Stimulated activated CD8-positive, alpha-beta memory T cell treated with anti-CD3 and anti-CD28 coated beads, Interleukin-2, amount 100 ng/mL, for 1 hour (primary cell): ENCODE measurements at places on chromosomes 4 and X.

- no peak for DNase-seq
These were observed 123.0 kb upstream of the PCDH18 start for GRCh38 chr4:137655302-137655701.

GRCh38 chrX:49001521-49002090 is 458 bp downstream of the GRIPAP1 start:
- peak; percentile 13 for DNase-seq

DNA sequence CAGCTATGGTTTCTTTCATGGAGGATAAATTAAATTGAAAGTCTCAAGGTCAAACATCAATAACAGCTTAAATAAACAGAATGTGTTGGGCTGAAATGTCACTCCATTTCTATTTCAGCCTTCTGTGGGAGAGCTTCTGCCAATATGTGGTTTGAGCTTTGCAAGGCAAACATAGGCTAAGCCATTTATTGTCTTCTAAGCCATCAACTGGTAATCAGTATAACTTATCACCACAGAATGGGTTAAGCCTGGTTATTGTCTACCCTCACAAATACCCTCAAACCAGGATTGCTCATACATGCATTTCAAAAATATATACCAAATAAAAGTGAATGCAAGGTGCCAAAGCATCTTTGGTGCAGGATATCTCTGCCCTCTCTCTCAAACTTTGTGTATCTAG is 52.7 kb downstream of the GABRB1 start:
- no peak for DNase-seq

DNA sequence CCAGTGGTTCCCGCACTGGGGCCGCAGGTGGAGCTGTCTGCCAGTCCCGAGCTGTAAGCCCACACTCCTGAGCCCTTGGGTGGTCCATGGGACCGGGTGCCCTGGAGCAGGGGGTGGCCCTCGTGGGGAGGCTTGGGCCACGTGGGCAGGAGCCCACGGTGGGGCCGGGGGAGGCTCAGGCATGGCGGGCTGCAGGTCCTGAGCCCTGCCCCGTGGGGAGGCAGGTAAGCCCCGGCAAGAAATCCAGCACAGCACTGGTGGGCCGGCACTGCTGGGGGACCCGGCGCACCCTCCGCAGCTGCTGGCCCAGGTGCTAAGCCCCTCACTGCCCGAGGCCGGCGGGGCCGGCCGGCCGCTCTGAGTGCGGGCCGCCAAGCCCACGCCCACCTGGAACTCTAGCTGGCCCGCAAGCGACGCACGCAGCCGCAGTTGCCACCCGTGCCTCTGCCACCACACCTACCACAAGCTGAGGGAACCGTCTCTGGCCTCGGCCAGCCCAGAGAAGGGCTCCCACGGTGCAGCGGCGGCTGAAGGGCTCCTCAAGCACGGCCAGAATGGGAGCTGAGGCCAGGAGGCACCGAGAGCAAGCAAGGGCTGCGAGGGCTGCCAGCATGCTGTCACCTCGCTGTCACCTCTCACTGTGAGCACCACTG is 2.0 kb upstream of the METAP1 start:
- no peak for DNase-seq

- DNase-seq: no peak
These were observed 1441.2 kb downstream of the PCDH7 start for GRCh38 chr4:32161392-32161791.

DNA sequence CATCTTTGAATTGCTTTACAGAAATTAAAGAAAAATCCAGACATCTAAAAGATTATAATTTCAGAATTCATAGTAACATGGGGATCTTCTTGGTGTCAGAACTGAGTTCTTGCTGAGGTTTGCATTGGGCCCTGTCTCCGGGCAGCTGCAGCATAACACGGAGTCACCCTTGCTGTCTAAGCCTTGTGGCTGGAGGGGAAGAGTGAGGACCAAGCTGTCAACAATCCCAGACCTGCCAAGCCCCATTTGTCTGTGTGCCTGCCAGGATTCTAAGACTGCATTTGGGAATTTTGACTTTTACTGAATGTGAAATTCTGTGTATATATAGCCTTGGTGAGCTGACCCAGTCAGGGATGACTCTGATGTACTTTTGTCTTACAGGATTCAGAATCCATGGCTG is 25.2 kb upstream of the NAP1L5 start:
- no peak for DNase-seq

DNA sequence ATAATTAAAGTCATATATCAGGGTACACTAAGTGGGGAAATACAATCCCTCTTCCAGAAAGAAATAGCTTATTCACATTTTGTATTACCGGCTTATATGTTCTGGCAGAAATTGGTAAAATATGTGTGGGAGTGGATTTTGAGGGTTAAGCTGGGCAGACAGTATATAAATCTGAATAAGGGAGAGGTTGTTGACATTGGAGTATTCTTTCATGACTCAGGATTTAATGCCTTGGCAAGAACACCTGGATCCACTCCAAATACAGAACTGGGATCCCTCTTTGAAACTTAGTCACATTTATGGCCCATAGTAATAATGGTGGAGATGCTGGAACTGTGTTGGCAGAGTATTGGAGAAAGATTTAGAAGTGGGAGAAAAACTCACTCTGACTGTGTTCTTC is 54.3 kb upstream of the TET2 start:
- no peak for DNase-seq

GRCh38 chrX:20205927-20206708 is 60.6 kb downstream of the RPS6KA3 start:
- no peak for DNase-seq

DNA sequence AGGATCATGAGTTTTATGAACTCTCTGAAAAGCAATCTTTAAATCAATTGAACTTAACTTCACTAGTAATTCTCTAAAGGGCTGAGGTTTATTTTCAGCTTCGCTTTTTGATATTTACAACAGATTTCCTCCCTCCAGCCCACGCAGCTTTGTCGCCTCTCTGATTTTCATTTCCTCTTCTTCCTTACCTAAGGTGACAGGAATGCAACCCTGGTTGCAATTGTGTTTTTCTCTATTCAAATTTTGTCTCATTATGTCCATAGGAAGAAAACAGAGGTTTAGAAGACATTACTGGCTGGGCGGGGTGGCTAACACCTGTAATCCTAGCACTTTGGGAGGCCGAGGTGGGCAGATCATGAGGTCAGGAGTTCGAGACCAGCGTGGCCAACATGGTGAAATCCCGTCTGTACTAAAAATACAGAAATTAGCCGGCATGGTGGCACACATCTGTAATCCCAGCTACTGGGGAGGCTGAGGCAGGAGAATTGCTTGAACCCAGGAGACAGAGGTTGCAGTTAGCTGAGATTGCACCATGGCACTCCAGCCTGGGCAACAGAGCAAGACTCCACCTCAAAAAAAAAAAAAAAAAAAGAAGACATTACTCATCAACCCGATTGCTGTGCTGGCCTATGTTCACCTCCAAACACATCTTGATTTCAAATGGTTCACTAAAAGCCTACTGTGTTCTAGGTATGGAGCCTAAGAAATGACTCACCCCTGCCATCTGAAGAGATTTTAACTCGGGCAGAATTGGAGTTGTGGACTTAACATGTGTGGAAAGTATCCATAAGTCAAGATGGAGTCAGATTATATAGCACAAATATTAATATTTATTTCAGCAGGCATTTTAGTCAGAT is 36.8 kb downstream of the VSIG4 start:
- no peak for DNase-seq

- no peak for DNase-seq
These were observed 164.0 kb downstream of the PRKX start for GRCh38 chrX:3549411-3549911.

DNA sequence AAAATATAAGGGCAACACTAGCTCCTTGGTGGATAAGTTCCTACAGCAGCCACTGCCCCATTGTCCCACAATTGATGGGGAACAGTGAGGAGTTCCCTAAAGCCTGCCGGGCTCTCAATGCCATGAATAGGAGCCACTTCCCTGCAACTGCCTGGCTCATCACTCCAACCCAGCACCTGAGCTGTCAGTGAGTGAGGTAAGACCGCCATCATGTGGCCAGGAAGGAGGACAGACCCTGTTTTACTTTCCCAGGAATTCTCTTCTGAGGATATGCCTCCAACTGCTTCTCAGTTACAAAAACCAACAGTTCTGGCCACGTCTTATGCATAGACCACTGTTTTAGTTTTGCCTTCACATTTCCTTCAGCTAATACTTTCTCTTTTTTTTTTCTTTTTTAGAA is 45.5 kb downstream of the SRPX start:
- DNase-seq: no peak

- DNase-seq: no peak
These were observed 102.7 kb downstream of the GRID2 start for GRCh38 chr4:92406488-92406887.

DNA sequence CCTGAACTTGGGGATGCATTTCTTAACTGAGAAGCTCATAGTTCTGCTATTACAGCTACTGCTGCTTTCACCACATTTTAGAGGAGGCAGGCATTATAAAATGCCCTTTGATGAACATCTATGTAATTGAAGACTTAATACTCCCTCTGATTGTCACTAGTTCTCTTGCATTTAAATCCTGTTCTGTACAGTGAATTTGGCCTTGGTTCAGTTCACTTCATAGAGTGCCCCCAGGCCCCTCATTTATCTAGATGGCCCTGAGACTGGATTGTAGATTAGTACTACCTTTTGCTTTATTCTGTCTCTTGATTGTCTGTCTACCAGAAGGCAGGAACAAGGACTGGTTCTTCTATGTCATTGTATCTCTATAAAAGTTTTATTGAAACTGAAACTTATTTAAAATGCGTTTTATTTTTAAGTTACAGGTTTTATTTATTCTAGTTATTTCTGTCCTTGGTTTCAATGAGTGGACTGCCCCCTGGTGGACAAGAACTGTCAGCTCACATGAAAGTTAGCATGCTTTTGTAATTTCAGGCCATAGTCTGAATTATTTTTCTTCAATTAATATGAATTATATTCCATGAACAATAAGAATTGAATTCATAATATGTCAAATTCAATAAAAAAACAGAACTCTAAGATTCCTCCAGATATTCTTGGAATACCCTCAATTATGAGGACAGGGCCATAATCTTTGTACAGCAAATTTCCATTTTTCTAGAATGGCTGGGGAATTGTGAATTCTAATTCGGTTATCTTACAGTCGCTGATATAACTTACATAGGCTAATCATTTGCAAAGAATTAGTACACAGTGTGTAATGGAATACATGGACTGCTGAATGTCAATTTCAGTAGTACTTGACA is 47.2 kb upstream of the TMEM33 start:
- DNase-seq: no peak

DNA sequence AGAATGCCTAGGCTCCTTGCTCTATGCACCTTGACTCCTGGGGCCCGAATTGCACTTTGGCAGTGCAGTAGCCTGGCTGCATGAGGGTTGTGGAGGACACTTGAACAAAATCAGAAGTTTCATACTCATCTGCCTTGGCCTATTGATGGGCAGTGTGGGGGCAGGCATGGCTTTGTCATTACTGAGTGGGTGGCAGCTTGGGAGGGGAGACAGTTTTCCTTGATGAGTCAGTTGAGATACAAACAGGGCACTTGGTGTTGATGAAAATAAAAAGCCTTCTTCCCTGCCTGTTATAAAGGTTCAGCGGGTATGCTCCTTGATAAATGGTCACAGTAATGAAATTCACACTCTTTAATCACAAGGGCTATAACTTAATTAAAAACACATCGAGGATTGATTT is 126.8 kb upstream of the MAMLD1 start:
- DNase-seq: no peak

GRCh38 chrX:147894366-147894963 is 17.3 kb upstream of the FMR1 start:
- DNase-seq: no peak
